Pulmonary artery endothelial cell (primary cell): ENCODE measurements at places on chromosomes 11 and 22. TPM values are rescaled to one million over a fixed set of nuclear protein-coding genes. Genes with fewer than 3 reads are reported as not detected.

DNA sequence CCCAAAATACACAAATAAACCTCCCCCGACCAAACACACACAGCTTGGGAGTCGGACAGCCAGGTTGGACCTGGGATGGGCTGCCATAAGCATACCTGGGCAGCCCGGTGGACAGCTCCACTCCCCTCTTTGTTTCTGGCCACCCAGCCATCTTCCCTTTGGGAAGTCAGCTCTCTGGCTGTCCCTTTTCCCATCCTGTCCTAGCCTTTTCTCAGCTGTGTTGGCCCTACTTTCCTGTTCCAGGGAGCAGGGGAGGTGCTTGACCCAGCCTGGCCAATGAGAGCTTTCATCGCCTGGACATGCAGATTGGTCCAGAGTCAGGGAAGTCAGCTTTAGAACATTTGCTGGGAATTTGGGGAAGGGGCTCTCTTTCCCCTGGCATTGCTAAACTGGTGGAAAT, 68.7 kb upstream of the NECTIN1 start:
- no peak for DNase-seq

The TPBGL gene
- under 0.01 and 0.07 TPM in 2 replicates for total RNA-seq

The ZNHIT2 gene
- total RNA-seq: 10.0 and 11.3 TPM in 2 replicates

GRCh38 chr11:134347441-134347840, 15.7 kb downstream of the GLB1L2 start:
- no peak for DNase-seq

- DNase-seq: no peak
Observed at GRCh38 chr11:107263844-107264563, 193.6 kb downstream of the CWF19L2 start.

DNA sequence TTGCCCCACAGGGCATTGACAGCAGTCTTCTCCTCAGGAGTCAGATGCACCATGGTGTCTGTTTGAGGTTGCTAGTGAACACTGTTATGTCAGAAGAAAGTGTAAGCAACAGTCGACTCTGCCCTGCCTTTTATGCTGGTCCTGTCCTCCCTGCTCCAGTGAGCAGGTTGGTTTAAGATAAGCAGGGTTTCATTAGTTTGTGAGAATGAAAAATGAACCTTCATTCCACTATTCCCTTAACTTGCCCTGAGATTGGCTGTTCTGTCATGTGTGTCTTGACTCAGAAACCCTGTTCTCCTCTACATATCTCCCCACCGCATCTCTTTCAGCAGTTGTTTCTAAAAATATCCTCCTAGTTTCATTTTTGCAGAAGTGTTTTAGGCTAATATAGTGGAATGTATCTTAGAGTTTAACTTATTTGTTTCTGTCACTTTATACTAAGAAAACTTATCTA, at the start of gene HBD:
Gene HBD, minus strand, starts transcription at position 103 of the 454 bp plus-strand sequence. Its CDS starts 50 bp downstream, at position 53.
- no peak for DNase-seq

The OR8D4 gene
- total RNA-seq: 0.04 TPM in 1 of 2 replicates, not detected in the other

The MEI1 gene
- total RNA-seq: 2.2 and 2.5 TPM in 2 replicates

DNA sequence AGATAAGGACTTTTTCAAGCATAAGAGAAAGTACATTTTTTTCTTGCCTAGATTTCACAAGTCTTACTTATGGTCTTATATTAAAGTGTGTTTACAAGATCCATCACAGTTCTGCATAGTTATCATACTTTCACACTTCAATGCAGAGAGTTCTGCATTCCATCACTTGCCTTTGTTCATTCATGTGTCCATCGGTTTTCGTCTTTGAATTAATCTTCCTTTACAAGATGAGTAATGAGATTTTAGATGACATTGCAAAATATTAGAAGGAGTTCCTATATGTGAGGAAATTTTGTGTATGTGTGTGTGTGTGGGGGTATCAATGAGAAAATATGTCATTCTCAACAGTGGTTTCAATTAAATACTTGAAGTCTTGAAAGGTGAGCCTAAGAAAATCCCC, 98.1 kb upstream of the GUCY1A2 start:
- no peak for DNase-seq

GRCh38 chr22:49660321-49660720, 167.4 kb downstream of the BRD1 start:
- no peak for DNase-seq
